ENCODE measurements at places on chromosomes 12 and 14. TPM values are rescaled to one million over a fixed set of nuclear protein-coding genes. Genes with fewer than 3 reads are reported as not detected.

The COX8C gene
- polyA plus RNA-seq, result 0.43 TPM

The KRT73 gene
- not detected for polyA plus RNA-seq

The NTF3 gene
- polyA plus RNA-seq, result 5.1 TPM

The PCED1B gene
- 2.8 TPM for polyA plus RNA-seq

The PTPRQ gene
- polyA plus RNA-seq, result 36.6 TPM

The TMEM19 gene
- polyA plus RNA-seq, result 33.4 TPM

The PLEKHG7 gene
- 1.3 TPM for polyA plus RNA-seq

The LRP6 gene
- polyA plus RNA-seq, result 63.6 TPM

The RASSF9 gene
- polyA plus RNA-seq, result 11.8 TPM

The LRFN5 gene
- polyA plus RNA-seq, result 10.3 TPM

The TIMM9 gene
- 77.1 TPM for polyA plus RNA-seq

The ACOT6 gene
- polyA plus RNA-seq, result 0.33 TPM

The PLEKHG3 gene
- 109 TPM for polyA plus RNA-seq

The CHGA gene
- 0.14 TPM for polyA plus RNA-seq

The LRP1 gene
- polyA plus RNA-seq, result 83.3 TPM

The KCNA1 gene
- polyA plus RNA-seq, result 0.14 TPM

All from renal pelvis (tissue), 12 donors.